Activated CD4-positive, alpha-beta T cell treated with anti-CD3 and anti-CD28 coated beads, Interleukin-2, amount 10 ng/mL, durations not matched to agents 7 days and 5 days (primary cell): ENCODE measurements at places on chromosomes 16 and 17.

DNA sequence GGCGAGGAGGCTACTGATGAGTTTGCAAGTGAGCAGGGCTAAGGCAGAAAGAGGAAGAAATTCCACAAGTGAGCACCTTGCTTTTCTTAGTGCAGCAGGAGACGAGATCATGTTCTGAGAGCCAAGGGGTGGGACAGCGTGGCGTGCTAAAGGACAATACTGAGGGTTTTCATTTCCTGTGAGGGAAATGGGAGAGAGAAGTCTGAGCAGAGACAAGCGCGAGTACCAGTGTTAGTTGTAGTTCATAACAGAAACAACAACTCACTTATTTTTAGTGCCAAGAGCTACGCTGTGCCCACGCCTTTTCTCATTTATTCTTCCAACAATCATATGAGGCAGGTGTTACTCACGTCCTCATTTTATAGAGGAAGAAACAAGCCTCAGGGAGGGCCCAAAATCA is 2.3 kb downstream of the SPACA3 start:
- no peak for DNase-seq

DNA sequence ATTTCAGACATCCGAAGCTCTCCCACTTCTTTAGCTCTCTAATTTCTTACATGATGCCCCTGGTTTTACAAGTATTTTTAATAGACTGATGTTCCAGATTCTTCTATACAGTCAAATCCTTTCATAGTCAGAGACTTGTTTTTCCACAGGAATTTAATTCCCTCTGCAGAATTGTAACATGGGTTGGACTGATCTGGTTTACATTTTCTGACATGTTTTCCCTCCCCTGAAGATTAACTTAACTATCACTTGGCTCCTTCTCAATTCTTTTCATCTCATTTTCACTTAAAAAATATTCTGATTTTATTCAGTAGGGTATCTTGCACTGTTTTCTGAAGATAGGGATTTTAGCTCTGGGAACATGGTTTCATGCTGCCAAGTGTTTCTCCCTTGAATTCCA is 352.2 kb downstream of the MAF start:
- no peak for DNase-seq

GRCh38 chr16:86519649-86520316 is 9.5 kb downstream of the FOXF1 start:
- DNase-seq, result peak; percentile 45

DNA sequence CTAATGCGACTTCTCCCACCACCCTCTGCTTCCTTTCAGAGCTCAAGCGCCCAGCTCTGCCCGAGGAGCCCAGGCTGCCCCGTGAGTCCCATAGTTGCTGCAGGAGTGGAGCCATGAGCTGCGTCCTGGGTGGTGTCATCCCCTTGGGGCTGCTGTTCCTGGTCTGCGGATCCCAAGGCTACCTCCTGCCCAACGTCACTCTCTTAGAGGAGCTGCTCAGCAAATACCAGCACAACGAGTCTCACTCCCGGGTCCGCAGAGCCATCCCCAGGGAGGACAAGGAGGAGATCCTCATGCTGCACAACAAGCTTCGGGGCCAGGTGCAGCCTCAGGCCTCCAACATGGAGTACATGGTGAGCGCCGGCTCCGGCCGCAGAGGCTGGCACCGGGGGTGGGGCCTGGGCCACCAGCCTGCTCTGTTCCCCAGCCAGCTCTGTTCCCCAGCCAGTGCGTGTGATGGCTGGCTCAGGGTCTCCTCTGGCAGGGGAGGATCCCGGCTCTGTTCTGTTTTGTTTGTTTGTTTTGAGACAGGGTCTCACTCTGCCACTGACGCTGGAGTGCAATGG is 18.7 kb downstream of the CRISPLD2 start:
- DNase-seq, result no peak

DNA sequence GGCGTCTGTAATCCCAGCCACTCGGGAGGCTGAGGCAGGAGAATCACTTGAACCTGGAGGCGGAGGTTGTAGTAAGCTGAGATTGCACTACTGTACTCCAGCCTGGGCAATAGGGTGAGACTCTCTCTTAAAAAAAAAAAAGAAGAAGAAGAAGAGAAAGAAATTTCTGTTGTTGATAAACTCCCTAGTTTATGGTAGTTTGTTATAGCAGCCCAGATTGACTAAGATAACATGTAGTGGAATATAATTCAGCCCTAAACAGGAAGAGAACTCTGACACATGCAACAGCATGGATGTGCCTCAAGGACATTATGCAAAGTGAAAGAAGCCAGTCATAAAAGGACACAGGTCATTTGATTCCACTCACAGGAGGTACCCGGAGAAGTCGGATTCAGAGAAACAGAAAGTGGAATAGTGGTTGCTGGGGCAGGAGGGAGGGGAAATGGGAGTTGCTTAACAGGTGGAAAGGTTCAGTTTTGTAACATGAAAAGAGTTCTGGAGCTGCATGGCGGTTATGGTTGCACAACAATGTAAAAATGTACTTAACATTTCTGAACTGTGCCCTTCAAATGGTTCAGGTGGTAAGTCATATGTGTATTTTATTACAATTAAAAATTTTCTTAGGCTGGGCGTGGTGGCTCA is 26.0 kb upstream of the PRM1 start:
- DNase-seq, result no peak

DNA sequence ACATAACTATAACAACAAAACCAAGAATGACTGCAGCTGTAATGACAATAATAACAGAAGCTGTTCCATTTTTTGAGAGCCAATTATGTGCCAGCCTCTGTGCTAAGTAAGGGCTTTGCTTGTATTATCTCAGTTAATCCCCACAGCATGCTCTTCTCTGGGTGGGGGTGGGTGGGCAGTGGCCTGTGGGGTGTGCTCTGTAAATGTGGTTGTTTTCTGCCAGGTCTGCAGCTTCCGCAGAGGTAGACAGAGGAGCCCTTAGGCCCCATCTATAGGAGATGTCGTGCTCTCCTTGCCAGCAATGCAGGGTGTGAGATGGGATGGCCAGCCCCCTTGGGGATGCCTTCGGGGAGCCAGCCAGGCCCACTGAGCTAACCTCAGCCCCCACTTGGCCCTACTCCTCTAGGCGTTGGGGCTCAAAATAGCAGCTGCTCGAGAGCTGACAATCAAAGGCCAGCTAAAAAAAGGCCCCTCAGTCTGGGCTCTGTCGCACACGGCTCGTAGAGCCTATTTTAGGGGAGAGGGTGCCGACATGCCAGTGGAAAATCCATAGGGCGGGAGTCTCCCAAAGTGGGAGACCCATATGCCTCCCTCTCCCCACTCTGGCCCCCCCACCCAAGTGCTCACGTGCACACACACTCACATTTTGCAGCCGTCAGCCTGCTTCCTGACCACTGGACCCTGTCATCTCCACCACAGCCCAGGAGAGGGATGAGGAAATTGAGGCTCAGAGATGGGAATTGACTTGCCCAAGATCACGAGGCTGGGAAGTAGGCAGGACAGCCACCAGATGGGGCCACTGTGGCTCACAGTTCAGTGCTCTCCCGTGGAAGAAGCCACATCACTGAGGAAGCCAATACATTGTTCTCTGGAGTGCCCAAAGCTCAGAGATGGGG is 15.8 kb downstream of the CDH16 start:
- DNase-seq, result no peak

DNA sequence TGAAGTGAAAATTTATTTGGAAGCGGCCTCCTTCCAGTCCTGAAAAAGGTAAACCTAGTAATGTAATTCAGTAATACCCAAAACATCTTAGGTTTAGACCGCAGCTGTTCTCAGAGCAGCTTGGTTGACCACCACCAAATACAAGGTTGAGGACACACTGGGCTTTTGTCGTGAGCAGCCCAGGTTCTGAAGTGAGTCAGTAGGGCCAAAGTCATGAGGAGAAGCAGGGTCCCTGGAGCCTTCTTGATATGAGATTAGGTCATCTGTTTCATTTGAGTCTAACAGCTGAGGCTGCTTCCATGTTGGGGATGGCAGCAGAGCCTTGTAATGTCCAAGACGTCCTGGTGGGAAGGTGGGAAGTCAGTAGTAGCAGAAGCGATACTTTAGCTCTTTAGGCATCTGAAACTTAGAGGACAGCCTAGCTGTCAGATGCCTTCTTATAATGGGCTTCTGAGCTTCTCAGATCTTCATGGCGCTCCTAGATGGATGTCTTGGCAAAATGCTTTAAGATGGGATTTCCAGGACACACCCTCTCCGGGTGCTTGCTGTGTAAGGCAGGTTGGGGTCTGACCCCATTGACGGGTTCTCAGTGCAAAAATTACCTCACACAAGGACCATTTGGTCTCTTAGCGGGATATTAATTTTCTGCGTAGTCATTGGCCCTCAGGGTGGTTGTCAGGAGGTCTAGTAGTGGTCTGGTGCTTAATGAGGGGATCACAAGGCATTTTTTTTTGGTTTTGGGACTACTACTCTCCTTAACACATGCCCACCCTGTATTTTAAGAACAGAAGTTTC is 2.4 kb downstream of the ALKBH5 start:
- no peak for DNase-seq

GRCh38 chr17:78266771-78267170 is 35.3 kb downstream of the TMEM235 start:
- no peak for DNase-seq

DNA sequence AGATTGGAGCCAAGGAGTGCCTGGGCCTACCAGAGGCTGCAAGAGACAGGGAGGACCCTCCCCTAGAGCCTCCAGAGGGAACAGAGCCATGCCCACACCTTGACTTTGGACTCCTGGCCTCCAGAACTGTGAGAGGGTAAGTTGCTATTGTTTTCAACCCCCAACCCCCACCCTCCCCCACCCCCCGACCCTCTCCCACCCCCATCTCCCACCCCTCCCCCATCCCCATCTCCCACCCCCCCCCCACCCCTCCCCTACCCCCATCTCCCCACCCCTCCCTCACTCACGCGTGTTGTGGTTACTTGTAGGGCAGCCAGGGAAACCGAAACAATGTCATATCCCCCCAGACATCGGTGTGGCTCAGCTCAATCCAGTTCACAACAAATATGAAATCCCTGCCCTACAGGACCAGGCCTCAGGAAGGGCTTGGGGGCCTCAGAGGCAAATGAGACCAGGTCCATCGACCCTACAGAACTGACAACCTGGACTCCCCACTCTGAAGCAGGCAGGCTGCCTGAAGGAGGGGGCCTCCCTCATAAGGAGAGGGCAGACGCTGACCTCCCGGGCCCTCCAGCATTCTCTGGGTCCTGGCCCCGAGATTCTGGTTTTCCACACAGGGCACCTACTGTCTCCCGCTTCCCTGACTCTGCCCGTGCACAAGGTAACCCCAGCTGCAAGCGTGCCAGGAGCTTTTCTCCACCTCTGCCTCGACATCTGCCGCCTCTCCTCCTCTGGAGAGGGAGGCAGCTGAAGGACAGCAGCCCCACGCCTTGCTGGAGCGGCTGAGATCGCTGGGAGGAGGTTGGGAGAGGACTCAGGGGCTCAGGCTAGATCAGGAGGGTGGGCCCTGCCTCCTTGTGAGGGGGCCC is 3.0 kb upstream of the ZCCHC14 start:
- DNase-seq, result no peak

DNA sequence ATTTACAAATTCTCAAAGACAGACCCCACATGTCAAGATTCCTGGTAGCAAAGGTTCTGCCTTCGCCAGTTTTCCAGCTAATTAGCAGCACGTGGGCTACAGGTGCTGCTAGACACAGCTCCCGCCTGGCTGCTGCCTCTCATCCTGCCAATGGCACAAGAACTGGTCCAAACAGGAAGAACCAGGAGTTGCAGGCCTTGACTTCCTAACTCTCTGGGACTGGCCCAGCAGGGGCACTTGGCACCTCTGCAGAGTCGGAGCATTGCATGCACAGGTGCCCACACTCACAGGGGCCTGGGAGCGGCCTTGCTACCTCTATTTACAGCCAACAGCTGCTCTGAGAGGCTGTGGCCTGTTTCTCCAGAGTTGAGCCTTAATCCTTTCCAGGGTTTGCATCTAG is 39.6 kb downstream of the TK2 start:
- DNase-seq, result no peak

- no peak for DNase-seq
Measured at GRCh38 chr16:70746040-70746707, 54.8 kb downstream of the VAC14 start.

- DNase-seq, result no peak
Measured at GRCh38 chr17:50813583-50813982, 21.8 kb upstream of the WFIKKN2 start.

DNA sequence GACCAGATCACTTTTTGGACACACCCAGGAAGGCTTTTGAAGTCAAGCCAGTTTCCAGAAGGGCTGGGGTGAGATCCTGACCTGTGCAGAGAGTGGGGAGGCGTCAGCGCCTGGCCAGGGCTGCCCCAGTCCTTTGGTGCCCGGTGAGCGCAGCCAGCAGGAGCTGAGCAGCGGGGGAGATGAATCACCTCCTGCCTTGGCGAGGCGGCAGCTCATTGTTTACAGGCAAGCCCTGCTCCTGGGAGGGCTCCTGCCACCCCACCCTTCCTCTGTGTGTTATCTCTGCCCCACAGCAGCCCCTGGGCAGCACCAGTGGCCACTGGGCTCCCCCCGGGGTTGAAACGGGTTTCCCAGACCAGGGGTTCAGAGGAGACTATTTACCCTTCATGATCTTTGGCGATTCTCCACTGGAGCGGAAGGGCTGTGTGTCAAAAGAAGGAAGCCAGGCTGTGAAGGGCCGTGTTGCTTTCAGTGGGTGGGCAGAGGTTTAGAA is 14.1 kb upstream of the ITGB4 start:
- DNase-seq, result no peak

DNA sequence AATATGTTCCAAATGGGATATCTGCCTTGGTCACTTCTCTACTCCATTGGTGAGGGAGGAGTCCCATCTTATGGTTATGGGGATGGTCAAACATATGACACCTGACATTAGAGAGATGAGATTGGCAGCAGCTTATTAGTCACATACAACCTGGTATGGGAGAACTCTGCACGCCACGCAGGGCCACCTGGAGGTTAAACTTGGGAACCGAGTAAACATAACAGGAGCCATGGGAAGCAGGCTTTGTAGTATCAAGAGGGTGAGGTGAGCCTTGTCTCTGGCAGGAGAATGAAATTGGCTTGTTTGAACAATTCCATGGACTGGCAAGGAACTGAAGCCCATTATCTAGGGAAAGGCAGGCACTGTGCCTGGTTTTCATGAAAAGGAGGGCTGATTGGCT is 238.7 kb upstream of the ELAC2 start:
- no peak for DNase-seq

DNA sequence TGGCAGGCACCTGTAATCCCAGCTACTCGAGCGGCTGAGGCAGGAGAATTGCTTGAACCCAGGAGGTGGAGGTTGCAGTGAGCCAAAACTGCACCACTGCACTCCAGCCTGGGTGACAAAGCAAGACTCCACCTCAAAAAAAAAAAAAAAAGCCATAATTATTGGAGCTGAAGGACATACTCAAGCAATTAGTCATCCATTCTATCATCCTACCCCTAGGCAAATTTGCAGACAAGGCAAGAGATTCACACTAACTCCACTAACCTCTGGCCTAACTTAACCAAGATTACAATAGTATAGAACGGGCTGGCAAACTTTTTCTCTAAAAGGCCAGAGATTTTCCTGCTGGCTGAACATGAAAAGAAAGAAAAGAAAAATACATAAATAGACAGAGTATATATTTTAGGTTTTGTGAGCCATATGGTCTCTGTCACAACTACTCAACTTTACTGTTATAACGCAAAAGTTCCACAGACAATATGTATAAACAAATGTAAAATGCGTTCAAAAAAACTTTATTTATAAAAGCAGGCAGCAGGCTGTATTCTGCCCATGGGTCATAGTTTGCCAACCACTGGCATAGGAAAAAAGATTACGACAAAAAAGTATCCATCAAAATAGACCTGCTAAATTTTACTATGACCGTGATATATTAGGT is 29.7 kb downstream of the BRIP1 start:
- DNase-seq, result no peak
